ENCODE measurements at places on chromosomes 11 and 22.

DNA sequence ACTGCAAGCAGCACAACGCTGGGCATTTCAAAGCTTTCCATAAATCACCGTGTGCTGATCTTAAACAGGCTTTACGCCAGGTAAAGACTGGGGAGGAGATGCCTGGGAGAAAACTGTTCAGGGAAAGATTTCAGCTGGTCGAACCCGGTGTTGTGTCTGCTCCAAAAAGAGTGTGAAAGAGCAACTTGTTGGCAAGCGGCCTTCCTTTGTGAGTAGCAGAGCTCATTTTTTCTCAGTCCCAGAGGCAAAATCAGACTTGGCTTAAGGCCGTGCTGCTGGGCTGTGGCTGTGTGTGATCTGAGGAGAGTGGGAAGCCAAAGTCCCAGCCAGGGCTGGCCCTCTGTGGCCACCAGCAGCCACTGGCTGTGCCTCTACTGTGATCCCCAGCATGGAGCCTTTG, 75.7 kb upstream of the E2F8 start:
- DNase-seq: no peak

DNA sequence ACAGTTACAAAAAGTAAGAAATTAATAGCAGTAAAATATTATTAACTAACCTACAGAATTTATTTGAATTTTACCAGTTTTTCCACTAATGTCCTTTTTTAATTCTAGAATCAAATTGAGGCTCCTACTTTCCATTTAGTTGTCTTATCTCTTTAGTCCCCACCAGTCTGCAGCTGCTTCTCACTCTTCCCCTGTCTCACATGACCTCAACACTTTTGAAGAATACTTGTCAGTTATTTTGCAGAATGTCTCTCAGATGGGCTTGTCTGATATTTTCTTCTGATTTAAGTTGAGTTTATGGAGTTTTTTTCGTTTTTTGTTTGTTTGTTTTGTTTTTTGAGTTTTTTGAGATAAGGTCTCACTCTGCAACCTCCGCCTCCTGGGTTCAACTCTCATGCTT, 74.3 kb upstream of the ADORA2A start:
- DNase-seq: no peak

GRCh38 chr11:22930816-22931594, 70.7 kb upstream of the CCDC179 start:
- DNase-seq: no peak

GRCh38 chr22:25130462-25130861, 69.2 kb upstream of the CRYBB3 start:
- DNase-seq: no peak

DNA sequence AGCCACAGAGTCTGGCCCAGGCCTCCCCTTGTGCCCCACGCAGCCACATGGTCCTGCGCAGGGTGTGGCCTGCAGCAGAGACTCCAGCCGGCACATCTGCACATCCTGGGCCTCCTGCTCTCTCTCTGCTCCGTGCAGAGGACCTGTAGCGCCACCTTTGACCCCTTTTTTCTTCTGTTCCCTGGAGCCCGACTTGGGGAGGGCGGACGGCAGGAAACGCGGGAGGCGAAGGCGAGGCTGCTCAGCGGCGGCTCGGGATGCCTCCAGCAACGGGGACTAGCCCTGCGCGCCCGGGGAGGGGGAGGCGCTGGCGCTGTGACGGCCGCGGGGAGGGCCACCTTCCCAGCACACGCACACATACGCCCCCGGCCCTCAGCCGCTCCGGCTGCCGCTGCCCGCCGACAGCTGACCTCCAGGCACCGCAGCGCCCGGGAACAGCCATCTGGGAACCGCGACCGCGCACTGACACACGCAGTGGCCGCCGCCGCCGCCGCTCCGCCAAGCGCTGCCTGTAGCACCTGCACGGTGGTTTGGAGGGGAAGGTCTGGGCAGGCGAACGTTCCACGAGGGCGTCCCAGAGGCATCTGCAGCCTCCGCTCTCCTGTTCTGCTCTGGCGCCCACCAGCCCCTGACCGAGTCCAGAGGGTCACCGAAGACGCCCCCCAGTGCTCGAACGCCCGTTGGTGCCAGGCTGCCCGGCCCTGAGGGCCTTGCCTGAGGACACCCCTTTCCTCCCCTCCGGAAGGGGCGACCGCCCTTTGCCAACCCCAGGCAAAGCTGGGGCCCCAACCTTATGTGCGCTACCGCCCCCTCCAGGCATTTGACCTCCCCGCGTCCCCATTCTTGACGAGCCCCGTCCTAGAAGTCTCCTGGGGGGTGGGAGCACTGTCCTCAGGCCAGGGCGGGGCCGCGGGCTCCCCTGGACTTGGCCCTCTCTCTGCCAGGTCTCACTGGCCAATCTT, 16.9 kb upstream of the C22orf42 start:
- DNase-seq: no peak

GRCh38 chr11:60459345-60459744, 3.7 kb downstream of the MS4A1 start:
- no peak for DNase-seq

DNA sequence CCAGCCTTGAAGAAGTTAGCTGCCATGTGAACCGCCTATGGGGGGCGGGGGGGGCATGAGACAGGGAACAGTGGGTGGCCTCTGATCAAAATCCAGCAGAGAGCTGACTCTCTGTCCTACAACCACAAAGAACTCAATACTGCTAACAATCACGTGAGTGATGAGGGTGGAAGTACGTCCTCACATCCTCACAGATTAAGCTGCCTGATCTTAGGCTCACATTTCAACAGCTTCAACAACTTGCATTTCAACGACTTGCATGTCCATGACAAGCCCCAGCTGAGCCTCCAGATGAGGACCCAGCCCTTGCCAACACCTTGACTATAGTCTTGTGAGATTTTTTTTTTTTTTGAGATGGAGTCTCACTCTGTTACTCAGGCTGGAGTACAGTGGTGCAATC, 51.6 kb downstream of the CLMP start:
- DNase-seq: no peak

GRCh38 chr11:117572129-117572528, 224.9 kb downstream of the DSCAML1 start:
- no peak for DNase-seq

DNA sequence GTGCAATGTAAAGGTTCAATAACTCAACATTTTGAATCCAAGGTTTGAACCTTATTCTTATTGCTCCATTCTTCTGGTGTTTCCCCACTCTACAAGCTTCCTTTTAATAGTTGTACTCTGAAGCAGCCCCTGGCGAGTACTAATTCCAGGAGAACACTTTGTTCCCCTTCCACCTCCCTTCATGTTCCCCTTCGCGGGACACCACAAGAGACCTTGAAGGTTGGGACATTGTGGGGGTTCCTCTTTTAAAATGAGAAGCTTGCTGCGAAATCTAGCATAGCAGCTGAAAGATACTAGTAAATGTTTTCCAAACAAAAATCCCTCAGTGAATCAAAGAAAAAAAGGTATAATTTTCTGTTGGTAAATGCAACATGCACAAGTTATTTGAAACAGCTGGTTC, 626.3 kb upstream of the LRRC4C start:
- DNase-seq: no peak

DNA sequence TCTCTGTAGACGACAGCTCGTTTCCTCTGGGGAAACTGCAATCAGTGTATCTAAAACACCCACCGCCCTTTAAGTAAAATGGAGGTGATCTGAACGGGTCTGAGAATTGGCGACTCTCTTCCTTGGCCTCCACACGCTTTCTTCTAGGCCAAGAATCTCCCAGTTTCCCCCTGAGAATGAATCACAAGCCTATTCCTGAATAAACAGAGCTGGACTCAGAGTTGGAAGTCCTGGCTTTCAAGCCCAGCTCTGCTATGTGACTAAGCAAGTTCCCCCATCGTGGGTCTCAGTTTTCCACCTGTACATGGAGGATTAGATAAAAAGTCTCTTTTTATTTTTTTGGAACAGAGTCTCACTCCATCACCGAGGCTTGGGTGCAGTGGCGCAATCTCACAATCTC, 200.4 kb downstream of the MN1 start:
- DNase-seq: no peak
